Left colon (tissue), 2 donors: ENCODE measurements at places on chromosomes 5 and 9. TPM values are rescaled to one million over a fixed set of nuclear protein-coding genes. Genes with fewer than 3 reads are reported as not detected.

DNA sequence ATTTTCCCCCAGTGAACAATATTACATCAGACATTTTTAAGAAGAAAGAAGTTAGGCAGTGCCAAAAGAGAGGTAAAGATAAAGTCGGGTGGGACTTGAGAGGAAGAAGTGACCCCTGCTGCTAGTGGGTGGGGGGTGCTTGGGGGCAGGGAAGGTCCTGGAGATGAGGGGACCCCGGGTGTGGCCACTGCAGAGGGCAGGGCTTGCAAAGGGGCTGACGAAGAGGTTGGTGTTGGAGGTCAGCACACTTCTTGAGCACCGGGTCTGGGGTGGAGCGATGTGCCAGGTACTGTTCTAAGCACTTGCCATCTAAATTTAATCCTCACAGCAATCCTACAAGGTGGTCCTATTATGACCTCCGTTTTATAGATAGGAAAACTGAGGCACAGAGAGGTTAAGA lies 62.0 kb downstream of the AMBP start:
- DNase-seq, result no peak

Gene MAMDC4
- total RNA-seq, result 19.1 TPM

Gene GM2A
- 28.1 TPM for total RNA-seq

Gene COX7C
- 917 TPM for total RNA-seq

DNA sequence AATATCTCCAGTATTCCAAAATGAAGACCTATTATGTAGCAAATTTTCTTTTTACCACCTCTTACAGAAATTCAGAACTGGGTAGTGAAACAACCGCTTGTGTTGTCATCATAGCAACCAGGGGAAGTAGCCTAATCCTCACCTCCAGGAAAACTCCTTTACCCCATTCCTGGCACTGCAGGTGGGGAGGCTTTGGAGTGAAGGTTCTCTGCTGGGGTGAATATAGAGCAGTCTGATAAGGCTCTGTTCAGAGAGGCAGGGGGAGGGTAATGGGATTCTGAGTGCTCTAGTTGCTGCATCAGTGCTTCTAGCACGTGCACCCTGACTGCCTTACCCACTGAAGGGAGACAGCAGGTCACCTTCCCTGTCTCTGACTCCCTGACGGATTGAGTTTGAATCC lies 116.2 kb downstream of the MAN2A1 start:
- DNase-seq, result no peak
